ENCODE measurements at places on chromosomes 1 and 21.

DNA sequence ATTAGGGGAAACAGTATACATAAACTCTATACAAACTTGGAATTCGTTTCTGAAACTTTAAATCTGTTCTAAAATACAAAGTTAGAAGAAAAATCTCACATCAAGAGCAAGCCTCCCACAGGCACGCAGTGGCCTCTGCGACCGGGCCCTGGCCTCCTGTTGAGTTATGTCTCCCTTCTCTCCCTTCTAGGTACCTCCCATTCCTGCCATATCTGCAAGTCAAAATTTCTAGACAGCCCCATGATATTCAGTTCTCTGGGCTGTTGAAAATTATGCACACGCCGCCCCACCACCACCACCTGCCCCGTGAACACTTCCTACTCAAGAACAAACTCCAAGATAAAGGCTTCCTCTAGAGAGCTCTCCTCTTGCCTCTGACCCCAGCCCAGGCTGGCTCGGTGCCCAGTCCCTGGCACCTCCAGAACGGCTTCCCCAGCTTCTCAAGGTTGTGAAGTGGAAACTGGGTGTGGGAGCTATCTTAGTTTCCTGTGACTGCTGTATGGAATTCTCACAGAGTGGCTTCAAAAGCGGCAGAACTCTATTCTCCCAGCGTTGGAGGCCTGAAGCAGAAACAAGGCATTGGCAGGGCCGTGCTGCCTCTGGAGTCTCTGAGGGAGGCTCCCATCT is 37.7 kb upstream of the LRP8 start:
- DNase-seq, result no peak

GRCh38 chr1:197970771-197971170 is 53.6 kb downstream of the LHX9 start:
- no peak for DNase-seq

GRCh38 chr21:44456915-44457736 is 1.8 kb downstream of the LRRC3 start:
- no peak for DNase-seq

DNA sequence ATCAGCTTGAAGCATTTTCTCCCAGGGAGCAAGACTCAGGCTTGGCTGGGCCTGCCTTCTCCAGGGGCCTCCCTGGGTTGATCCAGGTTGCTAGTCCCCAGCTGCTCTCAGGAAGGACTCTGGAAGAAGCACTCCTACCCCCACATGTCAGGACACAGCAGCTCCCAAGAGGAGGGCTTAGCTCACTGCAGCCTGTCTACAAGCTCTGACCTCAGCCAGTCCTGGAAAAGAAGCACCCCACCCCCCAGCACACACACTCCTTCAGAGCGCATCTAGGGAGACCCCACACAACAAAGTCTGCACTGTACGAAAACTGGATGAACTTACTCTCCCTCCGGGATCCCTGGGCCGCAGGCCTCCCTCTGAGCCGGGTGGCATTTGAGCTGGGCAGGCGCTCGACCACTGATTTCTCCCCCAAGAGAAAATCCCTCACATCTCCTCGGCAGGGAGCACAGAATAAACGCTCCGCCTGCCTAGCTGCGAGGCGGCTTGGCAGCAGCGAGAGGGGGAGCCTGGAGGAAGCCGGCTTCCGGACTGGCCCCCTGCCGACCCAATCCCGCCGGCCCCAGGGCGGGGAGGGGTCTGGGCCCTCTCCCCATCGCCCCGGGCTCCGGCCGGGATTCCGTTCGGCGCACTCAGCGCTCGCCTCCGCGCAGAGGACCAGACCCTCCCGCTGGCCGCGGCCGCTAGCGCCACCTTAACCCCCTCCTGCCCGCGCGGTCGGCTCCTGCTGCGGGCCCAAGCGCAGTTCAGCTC is at the start of gene KCNA2:
Gene KCNA2, minus strand, starts transcription at position 458 of the 756 bp plus-strand sequence. CDS start 1,576 bp downstream, outside the sequence.
- DNase-seq, result no peak

DNA sequence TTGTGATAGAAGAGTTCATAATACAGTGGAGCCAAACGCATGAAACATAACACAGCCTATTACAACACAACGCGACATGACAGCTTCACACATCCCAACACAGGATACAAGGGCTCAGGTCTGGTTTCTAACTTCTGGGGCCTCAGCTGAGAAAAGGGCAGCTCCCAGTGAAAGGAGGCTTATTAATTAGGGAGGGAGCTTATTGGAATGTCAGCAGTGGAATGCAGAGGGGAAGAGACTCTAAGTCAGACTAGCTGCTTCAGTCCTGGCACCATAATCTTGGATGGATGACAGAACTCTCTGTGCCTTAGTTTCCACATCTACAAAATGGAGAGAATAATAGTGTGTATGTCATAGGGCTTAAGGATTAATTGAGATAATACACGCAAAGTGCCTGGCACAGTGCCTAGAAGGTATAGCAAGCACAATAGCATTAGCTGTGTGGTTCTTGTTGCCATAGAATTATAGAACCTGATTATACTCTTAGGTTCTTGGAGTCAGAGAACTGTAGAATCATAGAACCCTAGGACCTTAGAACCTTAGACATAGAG is 22.7 kb upstream of the SLC2A1 start:
- DNase-seq, result no peak

- DNase-seq, result no peak
These were observed 53.9 kb downstream of the YARS1 start for GRCh38 chr1:32763221-32763620.

- DNase-seq, result no peak
These were observed 105.2 kb downstream of the LAMC2 start for GRCh38 chr1:183291216-183291762.

DNA sequence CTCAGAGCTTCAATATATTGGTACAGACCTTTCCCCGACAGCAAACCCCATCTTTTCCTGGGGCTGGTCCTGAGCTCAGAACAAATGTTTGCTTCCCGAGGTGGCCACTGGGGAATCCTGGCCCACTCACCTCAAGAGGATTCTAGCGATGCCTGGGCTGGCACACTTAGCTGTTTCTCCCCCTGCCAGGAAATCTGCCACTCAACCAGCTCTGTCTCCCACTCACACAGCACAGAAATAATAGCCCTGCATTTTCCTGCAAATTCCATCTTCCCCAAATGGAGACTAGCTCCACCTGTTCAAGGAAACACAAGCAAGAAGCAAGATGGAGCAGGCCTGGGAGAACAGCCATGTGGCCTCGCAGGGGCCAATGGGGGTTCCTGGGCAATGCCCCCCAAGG is 21.1 kb downstream of the KCNN3 start:
- DNase-seq, result no peak

GRCh38 chr1:107116306-107116790 is 24.5 kb upstream of the NTNG1 start:
- DNase-seq, result no peak
